ENCODE measurements at places on chromosomes 3 and 15.

- no peak for DNase-seq
These were observed 37.4 kb upstream of the ITGA11 start for GRCh38 chr15:68469162-68470048.

GRCh38 chr15:83287541-83288027, 3.1 kb upstream of the BNC1 start:
- no peak for DNase-seq

DNA sequence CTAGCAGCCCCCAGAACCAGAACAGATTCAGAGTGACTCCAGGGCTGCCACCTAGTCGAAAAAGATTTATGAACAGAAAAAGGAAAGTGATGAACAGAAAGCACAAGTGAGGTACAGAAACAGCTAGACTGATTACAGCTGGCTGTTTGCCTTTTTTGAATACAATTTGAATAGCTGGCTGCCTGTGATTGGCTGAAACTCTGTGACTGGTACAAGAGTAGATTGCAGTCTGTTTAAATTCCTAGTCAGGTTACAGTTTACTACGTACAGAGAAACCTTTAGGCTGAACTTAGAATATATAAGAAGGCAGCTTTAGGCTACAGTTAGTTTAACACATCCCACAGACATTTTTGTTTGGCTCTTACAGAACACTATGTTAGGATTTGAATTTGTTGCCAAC, 10.0 kb downstream of the CCDC13 start:
- DNase-seq: no peak

- peak; percentile 87 for DNase-seq
These were observed 607 bp upstream of the IMP3 start for GRCh38 chr15:75640483-75641178.

Measured in Jurkat, Clone E6-1 (cell line).